Esophagus squamous epithelium (tissue), 5 donors: ENCODE measurements at places on chromosomes 6 and 20. TPM values are rescaled to one million over a fixed set of nuclear protein-coding genes. Genes with fewer than 3 reads are reported as not detected.
A peak's percentile ranks its signal among the peaks of the same experiment; 100 is the strongest.

- no peak overlapping the region for H3K27ac ChIP-seq
- peaks cover under 1% of the 10 kb centered on the region for H3K4me1 ChIP-seq
- H3K4me3 ChIP-seq: no peak overlapping the region
- no peak for DNase-seq
- no peaks in the 10 kb centered on the region for H3K36me3 ChIP-seq
- H3K27me3 ChIP-seq: no peaks in the 10 kb centered on the region
These were observed 132.3 kb downstream of the PFDN4 start for GRCh38 chr20:54340206-54340605.

DNA sequence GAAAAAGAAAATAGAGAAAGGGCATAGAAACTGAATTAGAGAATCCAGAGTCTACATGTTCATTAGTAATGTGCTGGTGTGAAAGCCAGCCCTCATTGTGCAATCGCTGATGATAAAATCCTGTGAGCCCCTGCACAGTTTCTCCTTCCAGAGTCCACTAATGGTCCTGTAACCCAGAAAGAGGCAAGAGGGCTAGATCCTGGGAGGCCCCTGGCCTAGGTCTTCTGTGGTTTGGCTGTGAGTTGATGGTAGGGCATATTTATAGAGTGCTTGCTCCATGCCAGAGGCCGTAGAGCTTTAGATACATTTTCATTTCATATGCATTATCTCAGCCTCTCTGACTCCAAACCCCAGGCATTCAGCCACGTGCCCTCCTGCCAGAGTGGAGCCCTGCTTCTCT lies 94.9 kb upstream of the MTHFD1L start:
- no peaks in the 10 kb centered on the region for H3K27me3 ChIP-seq
- H3K27ac ChIP-seq: no peak overlapping the region
- no peak for DNase-seq
- H3K36me3 ChIP-seq: no peaks in the 10 kb centered on the region
- no peak overlapping the region for H3K4me3 ChIP-seq

DNA sequence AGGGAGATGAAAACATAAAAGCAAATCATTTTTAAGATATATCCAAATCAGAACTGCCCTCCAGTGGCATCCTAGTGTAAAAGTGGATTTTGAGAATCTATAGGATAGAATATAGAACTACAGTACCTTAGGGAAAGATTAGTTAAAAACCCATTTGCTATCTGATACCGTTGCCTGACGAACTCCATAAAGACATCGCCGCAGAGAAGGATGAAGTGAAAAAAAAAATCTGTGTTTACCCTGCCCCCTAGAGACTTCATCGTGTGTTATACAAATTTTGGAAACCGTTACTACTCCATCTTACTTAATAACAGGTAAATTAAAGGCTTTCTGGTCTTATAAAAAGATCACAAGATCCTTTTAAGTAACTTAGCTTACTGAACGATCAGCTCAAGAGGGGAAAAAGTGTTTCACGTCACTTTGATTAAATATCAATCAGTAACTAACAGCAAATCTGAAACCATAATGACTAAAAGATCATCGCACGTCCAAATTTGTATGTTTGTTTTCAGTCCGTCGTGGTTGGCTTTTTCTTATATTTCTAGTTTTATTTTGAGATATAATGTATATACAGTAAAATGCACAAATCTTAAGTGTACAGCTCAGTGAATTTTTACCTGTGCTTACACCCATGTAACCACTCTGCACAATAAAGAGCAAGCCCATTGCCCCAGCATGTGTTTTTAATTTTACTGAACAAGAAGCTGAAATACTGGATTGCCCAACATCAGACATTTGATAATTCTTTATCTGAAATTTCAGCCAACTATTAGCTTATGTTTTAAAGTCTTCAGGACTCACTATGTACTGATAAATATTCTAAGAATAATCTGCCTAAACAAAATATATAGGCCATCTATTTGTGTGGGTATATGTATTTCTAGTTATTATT lies 881 bp upstream of the MCM3 start:
- no peak for DNase-seq
- no peaks in the 10 kb centered on the region for H3K27me3 ChIP-seq
- peaks cover 12% of the 10 kb centered on the region for H3K4me1 ChIP-seq
- H3K36me3 ChIP-seq: no peaks in the 10 kb centered on the region
- H3K4me3 ChIP-seq: peak overlapping the region; percentile 61

GRCh38 chr6:47195011-47195650 lies 114.6 kb downstream of the TNFRSF21 start:
- no peak overlapping the region for H3K4me3 ChIP-seq
- H3K27me3 ChIP-seq: no peaks in the 10 kb centered on the region
- no peak for DNase-seq
- H3K27ac ChIP-seq: no peak overlapping the region
- no peaks in the 10 kb centered on the region for H3K36me3 ChIP-seq

- H3K27ac ChIP-seq: no peak overlapping the region
- peaks cover 11% of the 10 kb centered on the region for H3K4me1 ChIP-seq
- no peak overlapping the region for H3K4me3 ChIP-seq
- H3K27me3 ChIP-seq: peaks cover 22% of the 10 kb centered on the region
- no peaks in the 10 kb centered on the region for H3K36me3 ChIP-seq
These were observed 215.5 kb downstream of the ANKRD60 start for GRCh38 chr20:58012731-58013510.

DNA sequence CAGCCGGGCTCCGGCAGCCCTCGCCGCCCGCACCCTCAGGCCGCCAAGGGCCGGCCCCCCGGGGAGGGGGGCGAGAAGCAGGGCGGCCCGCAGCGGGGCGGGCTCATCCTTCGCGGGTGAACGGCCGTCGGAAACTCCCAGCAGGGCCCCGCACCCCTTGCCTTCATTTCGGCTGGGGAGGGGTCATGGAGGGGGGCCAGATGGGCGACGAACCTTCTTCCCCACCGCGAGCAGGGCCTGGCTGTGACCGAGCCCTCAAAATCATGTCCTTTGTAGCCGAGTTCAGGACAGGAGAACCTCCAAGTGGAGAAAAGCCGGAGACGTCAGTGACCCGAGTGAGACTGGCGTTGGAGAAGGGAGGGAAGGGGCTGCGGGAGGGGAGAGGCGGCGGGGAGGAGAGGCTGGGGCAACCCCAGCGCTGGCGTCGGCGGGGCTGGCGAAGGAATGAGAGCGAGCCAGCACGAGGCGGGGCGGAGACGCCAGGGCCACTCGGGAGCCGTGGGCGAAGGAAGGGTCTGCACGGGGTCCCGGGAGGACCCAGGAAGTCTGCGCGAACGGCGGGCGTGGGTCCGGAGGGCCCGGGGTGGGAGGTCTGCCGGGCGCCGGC lies 571 bp upstream of the FOXC1 start:
- peaks cover 99% of the 10 kb centered on the region for H3K27me3 ChIP-seq
- no peaks in the 10 kb centered on the region for H3K36me3 ChIP-seq
- H3K4me1 ChIP-seq: peaks cover 30% of the 10 kb centered on the region
- peak overlapping the region; percentile 83 for H3K4me3 ChIP-seq
- peak overlapping the region; percentile 87 for H3K27ac ChIP-seq

DNA sequence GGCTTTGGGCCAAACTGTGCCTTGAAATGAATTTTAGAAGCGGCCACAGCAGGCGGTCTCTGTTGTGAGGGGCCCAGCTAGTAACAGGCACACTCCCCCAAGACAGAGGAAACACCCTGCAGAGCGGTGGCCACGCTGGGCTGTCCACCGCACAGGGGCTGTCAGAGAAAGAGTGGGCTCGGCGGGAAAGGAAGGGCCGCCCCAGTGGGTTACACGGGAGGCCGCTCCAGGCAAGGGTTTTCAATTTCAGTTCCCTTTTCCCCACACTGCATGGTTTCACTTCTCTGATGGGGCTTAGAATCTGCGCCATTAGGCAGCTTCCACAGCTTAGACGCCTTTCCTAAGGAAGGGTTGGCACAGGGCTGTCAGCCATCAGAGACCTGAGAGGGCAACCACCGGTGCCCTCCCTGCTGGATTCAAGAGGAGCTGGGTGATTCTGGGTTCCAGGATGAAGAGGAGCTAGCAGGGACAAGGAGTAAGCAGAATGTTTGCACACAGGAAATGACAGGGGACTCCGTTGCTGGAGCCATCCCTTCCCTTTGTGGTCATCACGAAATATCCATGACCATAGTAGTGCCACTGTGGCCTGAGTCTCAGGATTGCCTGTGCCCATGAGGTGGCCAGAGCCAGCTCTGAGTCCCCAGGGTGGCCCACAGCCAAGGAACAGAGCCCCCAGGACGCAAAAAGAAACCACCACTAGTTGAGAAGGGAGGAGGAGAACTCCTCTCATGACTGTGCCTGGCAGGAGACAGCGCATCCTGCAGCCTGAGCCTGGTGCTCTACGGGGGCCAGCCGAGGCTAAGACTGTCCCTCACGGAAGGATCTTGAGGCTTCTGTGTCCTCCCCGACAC lies 282.7 kb downstream of the NRN1 start:
- no peaks in the 10 kb centered on the region for H3K36me3 ChIP-seq
- DNase-seq: no peak
- no peak overlapping the region for H3K27ac ChIP-seq

DNA sequence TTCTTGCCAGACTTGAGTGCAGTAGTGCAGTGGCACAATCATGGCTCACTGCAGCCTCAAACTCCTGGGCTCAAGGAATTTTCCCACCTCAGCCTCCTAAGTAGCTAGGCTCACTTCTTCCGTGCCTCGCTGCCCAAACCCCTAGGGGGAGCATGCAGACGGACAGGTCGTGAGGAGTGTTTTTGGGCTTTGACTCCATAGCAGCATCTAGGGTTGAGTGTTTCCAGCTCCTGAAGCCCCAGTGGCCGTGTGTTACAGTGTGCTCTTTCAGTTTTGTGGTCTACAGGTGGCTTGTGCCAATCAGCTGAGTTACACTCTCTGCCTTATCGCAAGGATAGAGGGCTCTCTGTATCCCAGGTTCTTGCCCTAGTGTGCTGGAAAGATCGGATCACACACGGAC lies 33.4 kb downstream of the NCOA3 start:
- H3K27ac ChIP-seq: no peak overlapping the region
- no peaks in the 10 kb centered on the region for H3K4me1 ChIP-seq
- no peaks in the 10 kb centered on the region for H3K36me3 ChIP-seq
- DNase-seq: no peak

- H3K4me3 ChIP-seq: peak overlapping the region; percentile 84
- peak overlapping the region; percentile 70 for H3K27ac ChIP-seq
- peaks cover 5% of the 10 kb centered on the region for H3K4me1 ChIP-seq
- no peak for DNase-seq
- H3K36me3 ChIP-seq: no peaks in the 10 kb centered on the region
These were observed 241.6 kb downstream of the PHACTR1 start for GRCh38 chr6:12958052-12958706.

DNA sequence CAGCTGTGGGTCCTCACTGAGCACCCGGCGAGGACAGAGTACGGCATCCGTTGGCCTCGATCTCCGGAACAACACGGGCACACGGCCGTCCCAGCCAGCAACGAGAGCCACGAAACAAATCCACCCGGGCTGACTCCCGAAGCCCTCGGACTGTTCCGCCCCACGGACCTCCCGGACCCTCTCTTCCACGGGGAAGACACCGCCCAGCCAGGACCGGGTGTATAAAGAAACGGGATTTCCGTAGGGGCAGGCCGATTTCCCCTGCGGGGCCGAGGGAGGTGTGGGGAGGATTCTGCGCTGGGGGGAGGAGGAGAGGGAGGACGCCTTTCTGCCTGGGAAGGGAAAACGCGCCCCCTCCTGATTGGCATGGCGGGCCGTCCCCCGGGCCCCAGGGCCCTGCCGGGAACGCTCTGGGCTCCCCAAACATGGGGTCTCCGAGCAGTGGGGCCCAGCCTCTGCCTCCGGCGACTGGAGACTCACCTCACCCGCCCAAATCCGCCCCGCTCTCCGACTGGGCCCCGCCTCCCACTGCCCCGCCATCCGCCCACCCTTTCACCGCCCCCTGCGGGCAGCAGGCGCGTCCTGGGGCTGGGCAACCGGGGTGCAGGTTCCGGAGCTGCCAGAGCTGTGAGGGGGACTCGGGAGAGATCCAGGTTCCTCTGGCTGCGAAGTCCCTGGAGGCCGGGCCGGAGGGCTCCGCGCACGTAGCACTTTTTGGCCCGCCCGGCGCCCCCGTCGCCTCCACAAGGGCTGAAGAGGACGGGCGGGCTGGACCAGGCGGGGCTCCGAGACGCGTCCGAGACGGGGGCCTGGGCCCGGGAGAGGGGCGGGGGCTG lies 679 bp upstream of the PPDPF start:
- H3K4me3 ChIP-seq: peak overlapping the region; percentile 61
- H3K4me1 ChIP-seq: peaks cover 55% of the 10 kb centered on the region
- no peak for DNase-seq
- peak overlapping the region; percentile 100 for H3K27ac ChIP-seq
- no peaks in the 10 kb centered on the region for H3K27me3 ChIP-seq
- H3K36me3 ChIP-seq: peaks cover 45% of the 10 kb centered on the region

GRCh38 chr6:17432356-17432755 lies 39.0 kb downstream of the CAP2 start:
- no peak overlapping the region for H3K4me3 ChIP-seq
- no peaks in the 10 kb centered on the region for H3K27me3 ChIP-seq
- DNase-seq: no peak
- no peaks in the 10 kb centered on the region for H3K36me3 ChIP-seq
- H3K27ac ChIP-seq: no peak overlapping the region

TP53RK gene
- 20.2 TPM for total RNA-seq

UBE2C gene
- 17.8 TPM for total RNA-seq

LIME1 gene
- 22.3 TPM for total RNA-seq

CDS2 gene
- total RNA-seq: 13.9 TPM

SHLD1 gene
- 2.3 TPM for total RNA-seq
